ENCODE measurements at places on chromosomes 16 and 17. TPM values are rescaled to one million over a fixed set of nuclear protein-coding genes. Genes with fewer than 3 reads are reported as not detected.

DNA sequence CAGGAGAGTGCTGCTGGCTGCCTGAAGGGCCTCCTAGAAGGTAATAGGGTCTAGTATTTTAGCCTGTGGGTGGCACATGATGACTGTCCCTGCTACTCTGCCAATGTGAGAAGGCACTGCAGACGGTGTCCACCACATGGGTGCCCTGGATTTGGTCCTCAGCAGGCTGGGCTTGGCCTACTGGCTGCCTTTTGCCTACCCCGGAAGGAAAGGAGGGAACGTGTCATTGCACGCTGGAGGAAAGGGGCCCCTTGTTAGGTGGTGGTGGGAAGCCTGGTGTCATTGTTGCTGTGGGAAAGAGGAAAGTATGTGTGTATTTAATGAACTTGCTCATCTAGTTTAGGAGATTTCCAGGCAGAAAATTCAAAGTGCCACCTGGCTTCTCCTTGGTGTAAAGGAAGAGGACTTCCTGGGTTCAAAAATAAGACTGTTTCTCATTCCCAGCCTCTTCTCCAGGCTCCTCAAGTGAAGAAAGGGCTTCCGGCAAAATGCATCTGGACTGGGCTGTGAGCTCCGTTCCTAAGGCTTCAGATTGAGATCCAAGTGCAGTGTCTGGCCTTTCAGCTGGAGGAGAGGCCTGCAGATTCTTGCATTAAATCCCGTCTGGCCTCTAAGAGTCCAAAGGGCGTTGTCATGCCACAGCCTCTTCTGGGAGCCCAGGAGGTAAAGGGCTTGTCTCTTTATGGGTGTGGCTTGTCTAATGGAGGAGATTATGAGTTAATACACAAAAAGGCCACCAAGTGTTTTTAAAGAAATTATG is 55.1 kb downstream of the RPTOR start:
- DNase-seq: no peak

GRCh38 chr16:69037373-69038160 is 67.9 kb upstream of the HAS3 start:
- no peak for DNase-seq

GRCh38 chr17:59353936-59354755 is 22.7 kb downstream of the YPEL2 start:
- no peak for DNase-seq

Gene SKAP1
- total RNA-seq: not detected

GRCh38 chr17:1758807-1759206 is 3.1 kb upstream of the SERPINF1 start:
- no peak for DNase-seq

Gene CA7
- not detected for total RNA-seq

Gene PSMC3IP
- total RNA-seq: 50.2 TPM

Gene HOXB9
- total RNA-seq: 25.1 TPM

DNA sequence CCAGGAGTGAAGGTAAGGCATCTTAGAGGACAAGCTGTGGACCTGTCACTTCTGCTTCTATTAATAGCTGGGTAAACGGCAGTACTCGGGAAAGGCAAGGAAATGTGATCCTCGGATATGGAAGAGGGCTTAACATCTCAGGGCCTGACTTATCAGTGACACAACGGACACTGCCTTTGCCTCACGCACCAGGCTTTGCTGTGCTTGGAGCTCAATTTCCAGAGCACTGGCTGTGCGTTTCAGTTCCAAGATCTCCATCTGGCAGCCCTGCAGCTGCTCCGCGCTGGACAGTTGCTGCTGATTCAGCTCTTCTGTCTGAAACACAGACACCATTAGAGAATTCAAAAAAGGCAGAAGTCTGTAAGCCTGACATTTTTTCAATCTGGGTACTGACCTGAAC is 3.5 kb downstream of the KRT40 start:
- DNase-seq: no peak

Gene COPRS
- total RNA-seq: 122 TPM

- DNase-seq: no peak
Observed at GRCh38 chr16:54477714-54478113, 191.1 kb upstream of the IRX3 start.

DNA sequence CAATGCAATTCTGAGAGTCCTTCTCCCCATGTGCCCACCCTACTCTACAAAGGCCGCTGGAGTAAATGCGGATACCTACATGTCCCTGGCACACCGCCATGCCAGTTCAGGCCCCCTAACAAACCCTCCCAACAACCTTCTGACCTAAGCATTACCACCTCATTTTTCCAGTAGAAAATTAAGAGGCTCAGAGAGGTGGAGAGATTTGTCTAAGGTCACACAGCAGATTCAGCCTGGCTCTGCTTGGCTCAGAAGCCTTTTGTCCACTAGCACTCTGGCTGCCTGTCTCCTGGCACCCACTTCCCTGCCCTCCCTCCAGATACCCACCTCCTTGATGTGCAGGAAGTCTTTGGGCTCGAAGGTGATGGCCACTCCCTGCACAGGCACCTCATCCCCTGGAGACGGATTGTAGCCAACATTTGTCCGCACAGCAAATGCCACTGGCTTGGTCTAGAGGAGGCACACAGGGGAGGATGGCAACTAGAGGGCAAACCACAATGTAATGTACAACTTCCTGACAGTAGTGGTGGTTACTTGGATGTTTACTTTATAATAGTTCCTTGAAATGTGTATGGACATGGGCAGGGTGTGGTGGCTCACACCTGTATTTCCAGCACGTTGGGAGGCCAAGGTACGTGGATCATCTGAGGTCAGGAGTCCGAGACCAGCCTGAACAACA is 10.2 kb downstream of the CACNB1 start:
- no peak for DNase-seq

GRCh38 chr17:48051706-48052486 is 3.7 kb downstream of the NFE2L1 start:
- no peak for DNase-seq

DNA sequence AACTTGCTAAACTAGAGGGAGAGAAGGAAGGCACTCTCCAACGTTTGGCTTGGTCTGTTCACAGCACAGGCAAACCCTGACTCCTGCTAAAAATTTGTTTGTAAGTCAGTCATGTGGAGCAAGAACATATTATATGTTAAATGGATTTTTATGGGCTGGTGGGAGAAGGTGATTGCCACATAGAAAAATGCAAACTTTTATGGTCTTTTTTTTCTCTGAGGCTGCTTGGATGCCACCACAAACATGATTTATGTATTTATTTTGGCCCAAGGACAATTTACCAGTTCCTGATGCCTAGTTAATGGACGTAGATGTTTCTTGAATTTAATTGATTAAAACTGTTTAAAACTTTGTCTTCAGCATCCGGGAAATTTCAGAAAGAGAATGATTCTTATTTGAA is 274.2 kb upstream of the MYOCD start:
- DNase-seq: no peak

DNA sequence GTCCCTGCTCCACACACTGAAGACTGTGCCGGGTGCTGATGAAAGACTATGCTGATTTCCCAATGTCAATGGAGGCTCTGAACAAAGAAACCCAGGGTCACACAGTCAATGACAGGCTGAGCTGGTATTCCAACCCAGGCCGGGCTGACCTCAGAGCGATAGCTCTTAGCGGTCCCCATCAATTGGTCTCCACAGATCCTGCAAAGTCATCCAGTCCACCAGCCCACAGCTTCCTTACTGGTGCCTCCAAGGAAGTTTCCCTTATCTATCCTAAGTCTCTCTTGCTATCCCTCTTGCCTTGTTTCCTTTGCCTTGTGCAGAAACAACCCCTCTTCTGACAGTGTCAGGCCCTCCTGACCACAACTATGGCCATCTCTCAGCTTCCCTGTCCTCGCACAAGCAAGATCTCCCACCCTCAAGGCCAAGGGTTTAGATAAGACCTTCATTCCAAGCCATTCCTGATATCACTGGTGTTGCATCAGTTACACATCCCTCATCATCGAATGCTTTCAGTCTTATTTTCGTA is 52.7 kb upstream of the KSR1 start:
- no peak for DNase-seq

DNA sequence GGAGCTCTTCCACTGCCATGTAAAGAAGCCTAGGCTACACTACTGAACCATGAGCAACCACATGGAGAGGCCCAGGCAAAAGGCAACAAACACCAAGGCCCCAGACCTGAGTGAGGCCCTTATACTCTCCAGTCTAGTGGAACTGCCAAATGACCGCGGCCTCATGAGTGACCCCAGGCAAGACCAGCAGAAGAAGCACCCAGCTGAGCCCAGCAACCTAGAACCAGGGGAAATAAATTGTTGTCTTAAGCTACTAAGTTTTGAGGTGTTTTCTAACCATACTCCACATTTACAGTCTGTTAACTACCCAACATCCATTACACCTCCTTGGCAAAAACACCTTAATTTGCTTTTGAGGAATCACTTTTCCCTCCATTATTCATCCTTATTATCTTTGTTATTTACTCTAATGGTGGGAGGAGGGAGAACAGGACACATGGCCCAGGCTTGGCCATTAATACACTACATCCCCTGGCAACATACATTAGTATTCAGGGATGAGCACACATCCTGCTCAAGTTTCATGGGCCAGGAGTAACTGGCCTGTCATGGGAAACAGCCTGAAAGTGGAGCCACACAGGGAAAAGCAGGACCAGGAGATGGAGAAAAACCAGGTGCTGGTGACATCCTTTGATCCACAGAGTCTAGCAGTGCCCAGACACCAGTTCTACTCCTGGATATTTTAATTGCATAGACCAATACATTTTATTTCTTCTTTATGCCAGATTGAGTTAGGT is 26.2 kb downstream of the SLC39A11 start:
- no peak for DNase-seq

Gene SP6
- 1.8 TPM for total RNA-seq

DNA sequence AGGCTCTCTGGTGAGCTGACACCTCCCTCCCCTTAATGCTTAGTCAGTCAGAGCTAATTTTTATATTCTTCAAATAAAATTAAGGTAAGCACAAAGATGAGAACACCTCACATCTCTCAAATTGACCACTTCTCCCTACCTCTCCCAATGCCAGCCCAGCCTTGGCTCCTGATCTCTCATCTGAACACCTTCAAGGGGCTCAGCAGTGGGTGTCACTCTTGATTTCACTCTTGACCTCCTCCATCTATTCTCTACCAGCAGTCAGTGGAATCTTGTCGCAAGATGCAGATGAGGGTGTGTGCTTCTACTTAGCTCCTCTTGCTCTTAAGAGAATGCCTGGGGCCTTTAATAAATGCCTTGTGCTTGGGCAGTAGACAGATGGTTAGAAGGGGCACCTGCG is 309.0 kb upstream of the IRX3 start:
- no peak for DNase-seq

Data from HT1080 (cell line).